Hematopoietic multipotent progenitor cell treated with erythropoietin and hydrocortisone succinate and interleukin-3 and kit ligand, for 17 days (in vitro differentiated cells): ENCODE measurements at places on chromosomes 4 and X.

- no peak for DNase-seq
These were observed 16.7 kb downstream of the TMEM175 start for GRCh38 chr4:948936-949300.

- no peak for DNase-seq
These were observed 106.1 kb downstream of the PDGFC start for GRCh38 chr4:156865451-156865850.

DNA sequence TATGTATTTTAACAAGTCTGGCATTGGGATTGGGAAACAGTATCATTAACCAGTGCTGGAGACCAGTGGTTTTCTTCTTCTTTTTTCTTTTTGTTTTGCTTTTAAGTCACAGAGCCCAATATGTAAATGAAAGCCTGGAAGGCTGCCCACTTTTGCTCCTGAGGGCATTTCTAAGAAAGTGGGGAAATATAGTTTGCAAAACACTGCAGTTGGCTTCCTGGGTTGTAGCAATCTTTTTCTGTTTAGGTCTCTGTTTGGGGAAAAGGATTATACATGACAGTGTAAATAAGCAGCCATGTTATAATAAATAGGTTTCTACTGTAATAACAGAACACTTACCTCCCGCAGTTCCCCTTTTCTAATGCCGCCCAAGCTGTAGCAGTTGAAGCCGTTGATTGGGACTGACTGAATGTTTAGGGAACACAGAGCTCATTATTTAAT, 105.5 kb downstream of the TMEM164 start:
- no peak for DNase-seq

- DNase-seq, result no peak
These were observed 41.6 kb downstream of the UNC5C start for GRCh38 chr4:95507147-95507546.

- no peak for DNase-seq
These were observed 95.7 kb downstream of the NPNT start for GRCh38 chr4:105990933-105991332.

DNA sequence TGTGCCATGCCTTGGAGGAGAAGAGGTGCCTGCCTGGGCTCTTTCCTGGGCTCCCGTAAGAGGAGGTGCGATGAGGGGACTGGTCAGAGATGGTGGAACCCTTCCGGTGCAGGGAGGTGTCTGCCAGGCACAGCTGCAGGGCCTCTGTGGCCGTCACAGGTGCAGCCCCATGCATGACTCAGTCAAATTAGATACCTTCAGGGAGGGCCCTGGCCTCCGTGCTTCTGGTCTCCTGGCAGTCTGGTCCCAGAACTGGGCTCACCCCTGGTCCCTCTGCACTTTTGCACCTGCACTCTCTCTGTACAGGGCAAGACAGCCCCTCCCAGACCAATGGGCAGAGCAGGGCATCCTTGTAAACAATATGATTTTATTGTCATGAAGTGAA, 49.9 kb upstream of the LRPAP1 start:
- no peak for DNase-seq

- no peak for DNase-seq
These were observed 40.3 kb downstream of the PDGFC start for GRCh38 chr4:156931267-156931666.

DNA sequence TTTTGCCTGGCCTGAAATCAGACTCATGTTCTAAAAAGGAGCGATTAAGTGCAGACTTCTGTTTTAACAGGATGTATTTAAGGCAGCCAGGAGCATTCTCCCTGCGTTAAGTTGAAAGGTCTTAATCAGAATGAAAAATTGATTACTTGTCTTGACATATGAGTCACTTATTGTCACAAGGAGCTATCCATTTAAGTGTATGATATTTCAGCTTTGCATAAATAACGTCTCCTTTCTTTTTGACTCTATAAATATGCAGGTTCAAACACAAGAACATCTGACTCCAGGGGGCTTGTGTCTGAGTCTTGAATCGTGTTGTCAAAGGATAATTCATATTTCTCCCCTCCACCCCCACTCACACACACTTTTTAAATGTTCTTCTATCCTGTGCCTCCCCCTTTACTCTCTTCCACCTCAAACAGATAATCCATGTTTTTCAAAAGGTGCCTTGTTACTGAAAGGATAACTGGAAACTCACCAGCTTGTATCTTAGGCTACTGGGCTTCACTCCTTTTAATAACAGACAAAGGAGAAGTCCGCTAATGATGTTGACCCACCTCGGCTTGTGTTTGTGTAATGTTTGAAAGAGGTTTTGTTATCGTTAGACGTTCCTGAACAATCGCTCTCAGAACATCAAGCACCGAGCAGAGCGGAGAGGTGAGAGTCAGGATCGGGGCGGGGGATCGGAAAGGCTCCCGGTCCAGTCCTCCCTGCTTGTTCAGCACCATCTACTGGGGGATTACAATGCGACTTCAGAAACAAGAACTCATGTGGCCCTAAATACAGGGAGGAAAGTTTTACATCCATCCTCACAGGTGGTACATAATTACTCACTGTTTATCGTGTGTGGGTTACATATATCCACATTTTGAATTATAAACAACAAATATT, 107.5 kb upstream of the RPL34 start:
- DNase-seq, result no peak

GRCh38 chrX:18855919-18856644, 127.8 kb downstream of the PHKA2 start:
- no peak for DNase-seq

DNA sequence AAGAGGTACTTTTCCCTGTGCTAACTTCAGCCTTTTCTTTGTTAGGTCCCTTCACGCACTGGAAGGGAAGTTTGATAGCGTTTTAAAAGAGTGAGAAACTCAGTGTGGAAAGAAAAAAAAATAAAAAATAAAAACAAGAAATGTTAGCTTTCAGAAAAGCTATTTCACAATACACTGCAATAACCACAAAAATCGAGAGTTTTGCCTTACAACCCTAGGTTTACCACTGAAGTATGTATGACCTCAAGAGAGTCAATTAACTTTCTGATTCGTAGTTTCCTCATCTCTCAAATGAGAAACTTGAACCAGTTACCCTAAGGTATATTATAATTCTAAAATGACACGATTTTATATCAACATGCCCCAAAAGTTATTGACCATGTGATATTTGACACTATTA, 93.9 kb upstream of the JADE1 start:
- no peak for DNase-seq

DNA sequence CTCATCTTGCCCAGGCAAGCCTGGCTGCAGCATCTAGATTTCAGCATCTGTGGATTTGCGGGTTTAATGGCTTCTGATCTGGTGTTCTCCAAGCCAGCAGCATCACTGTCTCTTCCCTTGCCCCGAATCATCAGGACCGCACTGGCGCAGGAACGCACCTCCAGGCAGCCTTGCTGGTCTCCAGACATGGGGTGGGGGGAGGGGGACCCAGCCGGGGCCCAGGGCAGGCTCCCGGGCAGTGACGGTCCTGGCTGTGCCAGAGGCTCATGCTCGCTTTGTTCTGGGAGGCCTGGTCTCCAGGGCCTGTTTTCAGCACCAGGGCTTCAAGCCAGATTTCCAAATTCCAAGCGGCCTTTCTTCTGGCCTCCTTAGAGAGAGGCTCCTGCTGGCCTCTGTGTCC, 4.9 kb downstream of the CFAP99 start:
- no peak for DNase-seq

- no peak for DNase-seq
These were observed 14.0 kb downstream of the APLN start for GRCh38 chrX:129640737-129641136.

DNA sequence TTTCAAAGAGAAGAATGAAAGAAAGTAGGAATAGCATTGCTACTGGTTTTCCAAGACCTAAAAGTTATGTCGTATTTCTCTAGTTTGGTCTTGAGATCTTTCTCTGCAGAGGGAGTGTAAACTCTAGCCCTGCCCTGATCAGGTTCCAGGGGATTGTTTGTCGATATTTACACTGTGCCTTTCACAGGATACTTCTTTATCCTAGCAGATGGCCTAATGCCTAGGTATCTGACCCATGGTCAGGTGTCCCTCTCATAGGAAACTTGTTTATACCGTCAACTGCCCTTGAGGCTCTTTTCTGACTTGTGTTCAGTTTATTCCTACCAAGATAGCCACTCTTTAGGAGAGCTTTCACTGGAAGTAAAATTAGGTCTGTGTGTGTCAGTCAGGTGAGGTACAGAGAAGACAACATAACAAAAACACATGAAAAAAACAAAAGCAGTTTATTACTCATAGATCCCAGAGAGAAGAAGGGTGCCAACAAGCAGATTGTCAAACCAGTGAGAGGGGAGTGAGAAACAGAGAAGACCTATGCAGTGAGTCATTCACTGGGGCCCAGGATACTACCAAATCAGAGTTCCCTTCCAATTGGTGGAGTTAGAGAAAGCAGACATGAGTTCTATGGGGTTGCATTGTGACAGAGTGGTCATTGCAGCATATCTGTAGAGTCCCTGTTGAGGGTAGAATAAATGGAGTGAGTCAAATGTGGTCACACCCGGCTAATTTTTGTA, 40.6 kb upstream of the THOC2 start:
- DNase-seq, result no peak

DNA sequence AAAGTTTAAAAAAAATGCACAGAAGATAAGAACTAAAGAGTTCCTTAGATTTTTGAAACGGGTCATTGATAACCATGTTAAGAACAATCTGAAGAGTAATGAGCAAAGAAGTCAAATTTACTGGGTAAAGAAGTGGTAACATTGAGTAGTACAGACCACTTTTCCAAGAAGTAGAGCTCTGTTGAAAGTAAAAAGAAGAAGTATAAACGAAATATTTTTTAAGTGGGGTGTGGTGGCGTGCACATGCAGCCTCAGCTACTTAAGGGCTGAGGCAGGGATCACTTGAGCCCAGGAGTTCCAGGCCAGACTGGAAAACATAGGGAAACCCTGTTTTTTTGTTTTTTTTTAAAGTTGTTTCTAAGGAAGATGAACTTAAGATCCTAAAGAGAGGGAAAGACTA, 68.5 kb downstream of the UBA6 start:
- no peak for DNase-seq

DNA sequence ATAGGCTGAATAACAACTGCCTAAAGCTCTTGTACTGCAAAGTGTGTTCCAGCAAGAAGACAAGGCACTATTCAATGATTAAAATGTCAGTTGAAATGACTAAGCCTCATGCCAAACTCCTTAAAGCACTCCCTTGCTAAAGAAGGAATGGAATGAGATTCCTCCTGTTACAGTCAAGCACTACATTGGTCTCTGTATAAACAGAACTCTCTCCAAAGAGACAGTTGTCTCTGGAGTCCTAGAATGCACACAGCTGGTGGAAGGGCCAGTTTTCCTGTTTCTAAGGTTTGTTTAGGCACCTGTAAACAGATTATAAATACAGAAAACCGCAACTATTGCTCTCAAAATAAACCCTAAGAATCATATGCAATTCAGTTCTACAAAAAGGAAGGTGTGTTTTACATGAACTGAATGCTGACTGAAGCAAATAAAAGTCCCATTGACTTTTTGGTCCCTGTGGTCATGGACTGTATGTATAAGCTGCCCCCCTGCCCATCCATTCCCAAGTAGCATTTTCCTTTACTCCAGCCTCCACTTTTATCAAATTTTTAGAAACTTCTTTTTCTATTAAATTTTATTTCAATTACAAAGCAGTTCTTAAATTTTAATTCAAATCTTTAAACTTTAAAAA, 47.0 kb downstream of the FAT1 start:
- DNase-seq, result no peak

DNA sequence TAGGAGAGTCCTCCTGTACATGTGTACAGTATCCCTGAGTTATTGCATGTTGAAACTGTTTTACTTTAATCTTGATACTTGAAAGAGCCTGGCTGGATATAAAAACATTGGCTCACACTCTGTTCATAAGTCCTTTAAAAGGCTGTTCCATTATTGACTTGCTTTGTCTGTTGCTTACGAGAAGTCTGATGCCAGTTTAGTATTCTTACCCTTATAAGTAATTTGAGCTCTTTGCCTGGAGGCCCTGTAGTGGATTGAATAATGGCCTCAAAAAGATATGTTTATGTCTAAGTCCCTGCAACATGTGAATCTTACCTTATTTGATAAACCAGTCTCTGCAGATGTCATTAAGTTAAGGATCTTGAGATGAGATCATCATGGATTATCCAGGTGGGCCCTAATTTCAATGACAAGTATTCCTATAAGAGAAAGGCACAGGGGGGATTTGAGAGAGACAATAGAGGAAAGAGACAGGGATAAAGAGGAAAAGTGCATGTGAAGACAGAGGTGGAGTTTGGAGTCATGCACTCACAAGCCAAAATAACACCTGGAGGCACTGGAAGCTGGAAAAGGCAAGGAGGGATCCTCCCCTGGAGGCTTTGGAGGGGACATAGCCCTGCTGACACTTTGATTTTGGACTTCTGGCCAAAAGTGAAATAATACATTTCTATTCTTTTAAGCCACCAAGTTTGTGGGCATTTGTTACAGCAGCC, 98.1 kb downstream of the IRF2 start:
- DNase-seq, result no peak

DNA sequence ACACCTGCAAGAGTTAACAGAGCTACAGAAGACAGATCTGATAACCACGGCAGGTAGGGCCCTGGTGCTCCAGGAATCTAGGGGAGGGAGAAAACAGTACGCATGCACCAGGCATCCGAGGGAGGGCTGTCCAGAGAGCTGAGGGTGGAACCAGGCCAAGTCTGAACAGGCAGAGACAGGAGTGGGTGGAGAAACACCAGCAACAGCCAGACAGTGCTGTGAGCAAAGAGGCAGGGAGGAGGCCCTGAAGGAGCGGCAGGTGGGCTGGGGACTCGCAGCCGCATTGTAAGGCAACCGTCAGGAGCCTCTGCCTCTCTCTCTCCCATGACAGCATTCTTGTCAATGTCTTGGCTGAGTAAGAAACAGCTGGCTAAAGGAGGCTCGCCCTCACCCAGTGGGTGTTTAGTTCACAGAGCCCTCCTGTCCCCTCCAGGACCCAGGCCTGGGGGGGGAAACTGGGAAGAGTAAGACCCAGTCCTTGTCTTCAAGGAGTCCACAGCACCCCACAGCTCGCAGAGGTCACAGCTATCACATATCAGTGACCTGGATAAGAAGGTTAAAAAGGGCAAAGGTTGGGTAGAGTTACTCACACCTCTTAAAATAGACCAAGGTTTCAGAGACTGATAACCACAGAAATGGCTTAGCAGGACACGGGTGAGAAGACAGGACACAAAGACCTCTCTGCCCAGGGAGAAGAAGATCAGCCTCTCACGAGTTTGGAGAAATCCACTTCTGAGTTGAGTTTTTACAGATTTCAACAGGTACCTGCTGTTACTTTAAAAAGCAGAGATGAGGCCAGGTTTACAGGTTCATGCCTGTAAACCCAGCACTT, 10.5 kb downstream of the ACSL1 start:
- peak; percentile 69 for DNase-seq

- DNase-seq, result no peak
These were observed 39.5 kb upstream of the GRPEL1 start for GRCh38 chr4:7107166-7107905.

DNA sequence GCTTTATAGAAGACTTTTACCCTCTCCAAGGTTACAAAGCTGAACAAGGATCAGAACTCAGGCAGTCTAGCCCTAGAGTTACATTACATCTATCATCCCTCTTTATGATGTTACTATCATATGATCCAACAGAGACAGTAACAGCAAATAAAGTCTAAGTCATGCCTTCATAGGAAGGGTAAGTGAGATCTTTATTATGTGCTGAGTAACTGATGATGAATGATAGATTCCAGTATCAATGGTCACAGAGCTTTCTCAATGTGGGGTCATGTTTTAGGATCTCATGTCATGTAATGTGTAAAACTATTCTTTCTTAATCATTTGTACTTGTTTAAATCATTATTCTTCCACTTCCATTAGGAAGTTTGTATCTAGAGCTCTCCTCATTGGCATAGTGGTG, 22.8 kb downstream of the ELOVL6 start:
- DNase-seq, result no peak

GRCh38 chr4:13543839-13544605, at the start of gene NKX3-2:
Gene NKX3-2, minus strand, starts transcription at chr4:13544508. Its CDS starts 94 bp downstream, at chr4:13544414.
- no peak for DNase-seq
